MG63 (cell line): ENCODE measurements at places on chromosomes 6 and 20. TPM values are rescaled to one million over a fixed set of nuclear protein-coding genes. Genes with fewer than 3 reads are reported as not detected.

Gene GTSF1L
- total RNA-seq, result not detected in 2 replicates

Gene FAM83B
- total RNA-seq, result not detected in 2 replicates

Gene TUBB2A
- 73.2 and 92.0 TPM in 2 replicates for total RNA-seq

Gene SMLR1
- not detected in 2 replicates for total RNA-seq

Gene SLC4A11
- 0.20 TPM in 1 of 2 replicates, not detected in the other for total RNA-seq

Gene NRSN2
- total RNA-seq, result 1.8 and 24.3 TPM in 2 replicates

Gene GJA10
- total RNA-seq, result not detected in 2 replicates

Gene SPATS1
- not detected in 2 replicates for total RNA-seq

Gene RBPJL
- total RNA-seq, result not detected in 2 replicates

Gene GPR6
- not detected in 2 replicates for total RNA-seq

Gene STMND1
- not detected in 2 replicates for total RNA-seq

Gene CST5
- not detected in 2 replicates for total RNA-seq

Gene HAO1
- total RNA-seq, result not detected in 2 replicates

Gene NKAPL
- not detected in 2 replicates for total RNA-seq

Gene ETV7
- total RNA-seq, result 0.82 TPM in 1 of 2 replicates, not detected in the other

Gene MOG
- total RNA-seq, result not detected in 2 replicates

Gene SAPCD1
- total RNA-seq, result 2.5 TPM in 1 of 2 replicates, not detected in the other

Gene BCLAF1
- total RNA-seq, result 58.5 and 108 TPM in 2 replicates

Gene POLR1C
- 24.6 and 37.6 TPM in 2 replicates for total RNA-seq

Gene VSTM2L
- total RNA-seq, result 0.81 and 4.0 TPM in 2 replicates

Gene CFAP61
- total RNA-seq, result not detected in 2 replicates

Gene GCNT2
- 5.6 and 6.4 TPM in 2 replicates for total RNA-seq

Gene KHDC1
- 2.3 and 3.5 TPM in 2 replicates for total RNA-seq

Gene MTG2
- 87.3 and 102 TPM in 2 replicates for total RNA-seq

Gene FAM83D
- 71.5 and 73.9 TPM in 2 replicates for total RNA-seq

Gene ZBP1
- not detected in 2 replicates for total RNA-seq

Gene TSPYL1
- total RNA-seq, result 61.4 and 81.3 TPM in 2 replicates

Gene COL9A3
- total RNA-seq, result 2.8 TPM in 1 of 2 replicates, not detected in the other

Gene VGLL2
- not detected in 2 replicates for total RNA-seq

Gene PDE7B
- total RNA-seq, result 1.8 and 4.0 TPM in 2 replicates

Gene NKX2-4
- total RNA-seq, result not detected in 2 replicates

Gene FAM229B
- total RNA-seq, result 3.0 and 13.6 TPM in 2 replicates

Gene SYTL3
- 7.7 and 8.9 TPM in 2 replicates for total RNA-seq

Gene MLIP
- total RNA-seq, result not detected in 2 replicates

Gene DLL1
- total RNA-seq, result 0.10 and 2.7 TPM in 2 replicates

Gene PRL
- total RNA-seq, result not detected in 2 replicates

Gene C6orf52
- total RNA-seq, result not detected in 2 replicates

Gene HMGA1
- 65.7 and 74.6 TPM in 2 replicates for total RNA-seq

Gene DEFB124
- total RNA-seq, result not detected in 2 replicates

Gene LRFN2
- total RNA-seq, result not detected in 2 replicates

Gene CD2AP
- 10.8 and 14.2 TPM in 2 replicates for total RNA-seq

Gene NR2E1
- total RNA-seq, result 0.25 TPM in 1 of 2 replicates, not detected in the other

Gene DNAH8
- 1.2 TPM in 1 of 2 replicates, not detected in the other for total RNA-seq
